AG04449 (cell line): ENCODE measurements at places on chromosomes 12 and 14.

DNA sequence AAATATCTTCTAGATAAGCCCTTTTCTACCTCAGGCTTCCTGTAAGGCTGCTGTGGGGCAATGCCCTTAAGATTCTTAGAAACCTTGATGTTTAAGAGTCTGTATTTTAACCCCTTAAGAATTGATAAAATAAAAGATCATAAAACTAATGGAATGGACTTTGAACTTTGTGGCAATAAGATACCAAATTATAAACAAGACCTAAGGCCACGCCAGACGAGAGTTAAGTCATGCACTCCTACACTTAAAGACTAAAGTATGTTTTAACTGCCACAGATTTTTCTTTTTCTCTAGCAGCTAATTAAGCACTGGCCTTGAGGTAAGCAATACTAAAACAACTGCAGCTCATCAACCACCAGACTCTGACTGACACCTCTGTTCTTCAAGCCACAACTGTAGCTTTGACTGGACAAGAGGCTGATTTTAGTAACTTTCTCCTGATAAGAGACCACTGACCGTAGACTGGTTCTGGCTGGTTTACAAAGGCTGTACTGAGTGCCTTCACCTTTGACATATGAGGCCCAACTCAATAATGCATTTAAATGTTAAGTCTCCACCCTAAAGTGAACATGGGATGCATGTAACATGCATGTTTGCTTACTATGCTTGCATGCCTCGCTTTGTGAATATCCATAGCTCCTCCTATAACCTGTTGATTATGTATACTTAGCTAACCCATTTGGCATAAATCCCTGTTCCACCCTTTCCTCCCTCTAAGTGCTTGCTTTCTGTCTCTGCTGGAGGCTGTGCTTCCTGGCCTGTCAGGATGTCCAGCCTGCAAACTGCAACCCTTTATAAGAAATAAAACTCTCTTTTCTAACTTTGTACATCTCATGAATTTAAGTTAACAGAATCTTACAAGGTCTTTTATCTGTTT lies 71.9 kb downstream of the KLHL28 start:
- no peak for DNase-seq

DNA sequence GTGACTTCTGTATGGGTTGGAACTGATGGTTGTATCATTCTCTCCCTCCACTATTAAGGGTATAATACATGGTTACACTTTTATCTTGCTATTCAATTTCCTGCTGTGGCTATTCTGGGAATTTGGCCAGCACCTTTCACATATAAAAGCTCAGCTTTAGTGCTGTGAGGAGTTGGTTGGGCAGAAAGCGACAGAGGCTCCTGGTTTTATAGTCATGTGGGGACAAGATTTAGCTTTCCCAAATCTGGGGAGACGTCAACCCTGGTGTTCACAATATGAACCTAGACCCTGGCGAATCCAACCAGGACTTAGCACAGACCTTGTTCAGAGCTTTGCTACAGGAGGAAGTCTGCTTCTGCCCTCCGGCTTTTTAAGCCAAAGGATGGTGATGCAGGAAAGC lies 36.5 kb downstream of the FOS start:
- DNase-seq = no peak

DNA sequence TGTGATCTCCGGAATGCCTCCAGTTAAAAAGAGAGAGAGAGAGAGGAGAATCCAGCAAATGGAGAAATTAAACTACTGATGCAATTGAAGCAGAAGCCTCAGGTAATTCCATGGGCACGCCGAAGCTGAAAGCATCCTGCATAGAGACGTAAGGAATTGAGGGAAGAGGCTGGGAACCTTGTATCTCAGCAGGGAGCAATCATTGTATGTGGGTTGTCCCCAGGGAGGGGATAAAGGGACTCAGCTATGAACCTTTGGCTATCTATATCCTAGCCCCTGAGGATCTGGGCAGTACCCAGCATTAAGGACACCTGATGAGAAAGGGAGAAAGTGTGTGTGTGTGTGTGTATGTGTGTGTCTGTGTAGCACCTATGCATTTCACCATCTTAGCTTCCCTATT lies 95.8 kb upstream of the ATXN7L3B start:
- no peak for DNase-seq

DNA sequence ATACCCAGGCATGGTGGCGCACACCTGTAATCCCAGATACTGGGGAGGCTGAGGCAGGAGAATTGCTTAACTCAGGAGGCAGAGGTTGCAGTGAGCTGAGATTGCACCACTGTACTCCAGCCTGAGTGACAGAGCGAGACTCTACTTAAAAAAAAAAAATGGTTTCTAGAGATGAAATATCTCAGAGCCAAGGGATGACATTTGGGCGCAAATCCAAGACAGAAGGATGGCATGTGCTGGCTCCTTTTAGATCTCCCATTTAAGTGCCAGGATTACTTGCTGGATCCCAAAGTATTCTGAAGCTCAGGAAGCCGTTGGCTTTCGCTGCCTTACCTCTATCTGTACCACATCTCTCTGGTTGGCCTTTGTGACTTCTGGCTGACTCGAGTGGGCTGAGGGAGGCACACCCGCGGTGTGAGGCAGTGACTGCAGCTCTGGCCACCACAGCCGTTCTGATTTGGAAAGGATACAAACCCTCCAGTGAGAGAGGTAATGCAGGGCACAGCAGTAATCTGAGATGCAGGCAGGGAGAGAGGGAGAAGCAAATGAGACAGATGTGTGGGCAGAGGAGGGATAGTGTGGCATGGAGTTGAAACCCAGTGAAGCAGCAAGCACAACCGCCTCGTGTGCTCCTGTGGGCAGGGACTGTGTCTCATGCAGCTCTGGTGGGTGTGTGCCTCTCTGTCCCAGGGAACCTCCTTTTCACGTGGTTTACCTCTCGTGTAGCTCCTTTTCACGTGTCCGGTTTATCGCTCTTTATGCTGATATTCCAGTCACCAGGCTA lies 4.9 kb downstream of the B4GALNT3 start:
- DNase-seq = no peak

- peak; percentile 37 for DNase-seq
Measured at GRCh38 chr12:913919-914698, 35.4 kb downstream of the RAD52 start.

GRCh38 chr14:33660248-33660647 lies 290.6 kb downstream of the EGLN3 start:
- DNase-seq = no peak

DNA sequence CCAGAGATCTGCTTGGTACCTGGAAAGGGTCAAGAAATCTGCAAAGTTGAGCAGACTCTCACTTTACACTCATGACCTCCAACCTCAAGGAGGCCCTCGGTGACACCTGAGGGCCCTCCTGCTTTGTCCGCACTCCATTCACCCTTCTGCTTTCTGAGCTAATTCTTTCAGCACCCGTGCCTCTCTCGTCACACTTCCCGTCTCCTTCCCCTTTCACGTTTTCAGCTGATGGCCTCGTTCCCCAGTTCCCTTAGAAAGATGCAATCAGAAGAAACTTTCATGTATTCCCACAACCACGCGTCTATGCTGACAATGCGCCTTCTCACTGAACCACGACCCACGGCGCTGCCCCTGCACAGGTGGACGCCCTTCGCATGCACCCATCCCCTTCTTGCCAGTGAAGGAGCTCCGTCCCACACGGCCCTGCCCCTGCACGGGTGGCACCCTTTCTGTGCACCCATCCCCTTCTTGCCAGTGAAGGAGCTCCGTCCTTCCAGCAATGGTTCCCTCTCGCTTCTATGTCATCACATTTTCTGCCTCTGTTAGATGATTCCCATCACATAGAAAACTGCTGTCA lies 340.1 kb upstream of the FKBP4 start:
- no peak for DNase-seq

DNA sequence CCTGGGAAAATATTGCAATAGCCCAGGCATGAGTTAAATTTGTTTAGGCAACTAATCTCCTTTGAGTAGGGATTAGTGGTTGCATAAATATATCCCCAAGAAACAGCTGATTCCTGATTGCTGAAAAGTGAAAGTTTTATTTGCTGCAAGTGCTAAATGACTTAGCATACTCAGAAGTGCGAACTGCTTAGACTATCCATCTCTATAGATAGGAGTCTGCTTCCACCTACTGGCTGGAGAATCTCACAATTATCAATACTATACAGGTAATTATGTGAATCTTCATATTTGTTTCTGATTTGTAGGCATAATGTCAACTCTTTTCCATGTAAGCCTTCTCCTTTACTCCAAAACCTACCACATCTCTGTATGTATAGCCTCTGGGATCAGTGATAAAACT lies 12.0 kb upstream of the SLCO1B3 start:
- DNase-seq = no peak

DNA sequence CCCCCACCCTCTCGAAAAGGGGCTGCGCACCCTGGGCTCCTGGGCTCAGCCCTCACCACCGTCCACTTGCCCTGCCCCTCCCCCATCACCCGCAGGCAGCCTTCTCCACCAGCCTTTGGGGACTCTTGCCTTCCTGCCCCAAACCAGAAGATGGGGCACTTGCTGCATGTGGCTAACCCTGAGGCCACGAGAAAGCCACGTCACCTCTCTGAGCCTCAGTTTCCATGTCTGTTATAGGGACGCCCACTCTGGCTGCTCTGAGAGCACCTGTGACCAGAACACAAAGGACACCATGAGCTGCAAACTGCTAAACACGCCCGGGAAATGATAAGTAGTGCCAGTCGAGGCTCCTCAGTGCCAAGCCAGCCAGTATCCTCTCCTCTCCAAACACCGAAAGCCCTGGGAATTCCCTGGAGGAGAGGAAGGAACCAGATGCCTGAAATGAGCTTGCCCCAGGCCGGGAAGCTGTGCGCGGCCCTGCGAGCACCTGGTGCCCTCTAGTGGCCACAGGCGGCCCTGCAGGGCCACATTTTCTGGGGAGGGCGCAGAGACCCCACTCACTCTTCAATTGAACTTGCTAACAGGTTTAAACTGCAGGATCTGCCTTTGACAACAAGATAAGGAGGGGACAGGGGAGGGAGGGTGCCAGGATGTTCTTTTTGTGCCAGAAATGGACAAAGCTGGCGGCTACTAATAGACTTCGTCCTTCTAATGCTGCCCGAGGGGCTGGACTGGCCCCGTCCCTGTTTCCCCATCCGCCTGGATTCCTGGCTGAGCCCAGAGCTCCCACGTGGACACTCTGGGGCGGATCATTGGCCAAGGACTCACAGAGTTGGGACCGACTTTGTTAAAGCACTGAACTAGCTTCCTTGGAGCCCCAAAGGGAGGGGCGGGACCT lies 10.2 kb upstream of the SERPINA9 start:
- DNase-seq = no peak

DNA sequence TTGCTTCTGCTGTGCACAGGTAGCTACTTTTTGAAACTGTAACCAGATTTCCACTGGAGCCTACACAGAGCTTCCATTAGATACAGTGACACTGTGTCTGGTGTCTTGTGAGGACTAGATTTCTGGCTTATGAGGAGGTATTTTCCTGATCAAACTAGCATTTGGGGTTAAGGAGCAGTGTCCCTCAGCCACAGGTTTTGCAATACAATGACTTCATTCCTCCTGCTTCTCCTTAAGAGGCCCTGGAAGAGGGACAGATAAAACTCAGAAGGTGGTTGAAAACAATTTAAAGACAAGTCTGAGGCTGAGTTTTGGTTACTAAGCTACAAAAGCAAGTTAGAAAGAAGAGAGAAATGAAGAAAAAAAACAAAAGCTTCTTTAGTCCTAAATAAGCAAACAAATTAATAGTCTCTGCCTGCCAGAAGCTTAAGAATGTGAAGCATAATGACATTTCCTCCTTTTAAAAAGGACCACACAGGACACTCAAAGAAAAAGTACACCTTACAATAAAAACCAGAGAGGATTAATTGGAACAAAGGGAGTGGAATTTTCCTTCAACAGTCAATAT lies 53.0 kb downstream of the PKP2 start:
- DNase-seq = no peak

GRCh38 chr12:49669796-49670195 lies 37.4 kb downstream of the FMNL3 start:
- no peak for DNase-seq

DNA sequence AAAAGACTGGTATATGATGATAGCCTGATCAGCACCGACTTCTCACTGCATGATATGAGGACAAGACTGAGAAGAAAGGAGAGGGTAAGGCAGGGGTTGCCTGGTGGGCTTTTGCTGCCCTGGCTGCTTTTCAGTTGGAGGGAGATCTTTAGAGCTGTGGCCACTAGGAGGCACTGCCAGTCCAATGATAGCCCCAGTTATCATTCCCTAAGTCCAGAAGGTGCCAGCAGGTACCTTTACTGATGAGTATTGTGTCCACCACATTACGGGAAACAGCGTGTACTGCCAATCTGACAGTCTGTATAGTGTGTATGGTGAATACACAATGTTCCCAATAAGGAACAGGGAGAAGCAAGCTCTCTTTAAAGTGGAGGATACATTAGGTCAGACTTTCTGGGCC lies 55.8 kb upstream of the CCDC175 start:
- no peak for DNase-seq

- no peak for DNase-seq
Measured at GRCh38 chr14:75725481-75725880, 64.4 kb downstream of the TTLL5 start.

DNA sequence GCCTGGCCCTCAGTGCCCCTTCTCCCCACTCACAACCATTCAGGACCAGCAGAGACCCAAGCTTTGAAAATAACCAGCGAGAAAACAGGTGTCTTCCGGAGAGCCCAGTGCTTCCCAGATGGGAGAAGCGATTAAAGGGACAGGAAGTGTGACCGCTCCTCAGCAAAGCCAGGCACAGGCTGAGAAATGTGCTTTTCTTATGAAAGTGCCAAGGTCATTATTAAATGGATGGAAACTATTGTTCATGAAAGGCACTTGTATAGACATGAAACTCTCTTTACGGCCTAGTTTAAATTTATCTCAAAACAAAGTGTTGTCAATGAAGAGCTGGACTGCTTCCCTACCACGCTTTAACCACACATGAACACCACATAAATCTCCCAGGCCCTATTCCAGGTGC lies 210.4 kb downstream of the SPTSSA start:
- DNase-seq = no peak

GRCh38 chr14:54650331-54650958 lies 83.5 kb downstream of the SAMD4A start:
- DNase-seq = no peak

DNA sequence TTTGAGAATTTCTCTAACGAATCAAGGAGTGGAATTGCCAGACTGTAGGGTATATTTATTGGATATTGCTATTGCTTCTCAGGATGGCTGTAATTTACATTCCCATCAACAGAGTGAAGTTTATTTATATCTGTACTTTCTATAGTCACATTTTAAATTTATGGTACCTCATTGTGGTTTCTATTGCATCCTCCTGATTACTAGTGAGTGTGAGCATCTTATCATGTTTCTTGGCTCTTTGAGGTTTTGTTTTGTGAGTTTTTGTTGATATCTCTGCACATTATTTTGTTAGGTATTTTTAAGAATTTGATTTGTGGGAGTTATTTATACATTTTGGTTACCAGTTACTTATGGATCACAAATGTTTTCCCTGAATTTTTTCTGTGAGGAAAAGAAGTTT lies 13.9 kb downstream of the DNM1L start:
- no peak for DNase-seq

GRCh38 chr12:3730111-3730510 lies 22.8 kb downstream of the CRACR2A start:
- no peak for DNase-seq
